ENCODE measurements at places on chromosomes 2 and 18. TPM values are rescaled to one million over a fixed set of nuclear protein-coding genes. Genes with fewer than 3 reads are reported as not detected.

GRCh38 chr2:178225006-178225805 is 30.9 kb downstream of the OSBPL6 start:
- no peak overlapping the region for H3K27ac ChIP-seq
- H3K4me1 ChIP-seq = no peaks in the 10 kb centered on the region
- H3K36me3 ChIP-seq = no peaks in the 10 kb centered on the region
- no peak overlapping the region for H3K4me3 ChIP-seq
- H3K27me3 ChIP-seq = no peaks in the 10 kb centered on the region

- no peak overlapping the region for H3K4me3 ChIP-seq
- H3K27me3 ChIP-seq = no peaks in the 10 kb centered on the region
- H3K4me1 ChIP-seq = no peaks in the 10 kb centered on the region
- no peaks in the 10 kb centered on the region for H3K36me3 ChIP-seq
- H3K27ac ChIP-seq = no peak overlapping the region
Measured at GRCh38 chr2:196935432-196935831, 8.9 kb upstream of the PGAP1 start.

- H3K27ac ChIP-seq = no peak overlapping the region
- H3K27me3 ChIP-seq = no peaks in the 10 kb centered on the region
- no peaks in the 10 kb centered on the region for H3K4me1 ChIP-seq
- DNase-seq = no peak
- H3K4me3 ChIP-seq = no peak overlapping the region
- H3K36me3 ChIP-seq = no peaks in the 10 kb centered on the region
Measured at GRCh38 chr18:59011289-59011688, 128.4 kb upstream of the SEC11C start.

DNA sequence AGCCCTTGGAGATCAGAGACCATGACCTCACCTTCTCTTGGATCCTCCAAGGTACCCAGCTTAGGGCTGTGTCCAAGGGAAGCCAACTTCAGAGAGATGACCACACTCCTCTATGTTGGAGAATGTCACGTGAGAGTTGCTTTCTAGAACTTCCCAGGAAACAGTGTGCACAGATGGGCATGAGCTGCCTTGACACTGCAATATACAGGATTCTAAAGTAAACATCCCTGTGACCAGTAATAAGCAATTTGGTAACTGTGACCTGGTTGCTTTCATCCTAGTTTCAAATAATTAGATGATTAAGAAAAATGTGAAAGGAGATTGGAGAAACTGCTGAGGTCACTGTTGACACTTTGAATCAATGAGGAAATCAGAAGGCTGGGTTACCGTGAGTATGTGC is 181.1 kb upstream of the EPAS1 start:
- no peaks in the 10 kb centered on the region for H3K4me1 ChIP-seq
- DNase-seq = no peak
- no peak overlapping the region for H3K4me3 ChIP-seq
- H3K27me3 ChIP-seq = no peaks in the 10 kb centered on the region

DNA sequence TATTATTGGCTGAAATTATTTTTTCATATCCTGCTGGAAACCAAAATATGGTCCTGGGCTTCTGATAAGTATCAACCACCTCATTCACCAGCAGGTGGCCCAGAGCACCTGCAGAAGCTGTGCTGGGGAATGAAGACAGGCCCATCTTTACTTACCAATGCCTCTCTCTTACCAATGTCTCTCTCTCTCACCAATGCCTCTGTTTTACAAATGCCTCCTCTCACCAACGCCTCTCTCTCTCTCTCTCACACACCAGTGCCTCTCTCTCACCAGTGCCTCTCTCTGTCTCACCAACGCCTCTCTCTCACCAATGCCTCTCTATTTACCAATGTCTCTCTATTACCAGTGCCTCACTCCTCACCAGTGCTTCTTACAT is 2.3 kb upstream of the MAL start:
- H3K27ac ChIP-seq = no peak overlapping the region
- no peaks in the 10 kb centered on the region for H3K36me3 ChIP-seq
- DNase-seq = no peak
- H3K4me3 ChIP-seq = no peak overlapping the region

DNA sequence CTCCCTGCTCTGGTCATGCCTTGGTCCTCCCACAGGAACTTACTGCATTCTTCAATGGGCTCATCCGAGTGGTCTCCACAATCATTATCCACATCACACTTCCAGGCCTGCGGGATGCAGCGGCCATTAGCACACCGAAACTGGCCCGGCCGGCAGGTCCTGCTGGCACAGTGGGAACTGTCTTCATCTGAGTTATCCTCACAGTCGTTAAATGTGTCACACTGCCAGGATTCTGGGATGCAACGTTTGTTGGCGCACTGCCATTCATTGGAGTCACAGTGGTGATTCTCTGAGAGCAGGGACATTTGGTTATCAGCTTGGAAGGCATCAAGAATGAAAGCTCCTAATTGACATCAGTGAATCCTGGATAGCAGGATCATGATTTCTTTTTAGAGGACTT is 104.5 kb downstream of the DHRS9 start:
- peaks cover 11% of the 10 kb centered on the region for H3K36me3 ChIP-seq
- no peak overlapping the region for H3K27ac ChIP-seq
- no peak for DNase-seq
- H3K4me1 ChIP-seq = no peaks in the 10 kb centered on the region

DNA sequence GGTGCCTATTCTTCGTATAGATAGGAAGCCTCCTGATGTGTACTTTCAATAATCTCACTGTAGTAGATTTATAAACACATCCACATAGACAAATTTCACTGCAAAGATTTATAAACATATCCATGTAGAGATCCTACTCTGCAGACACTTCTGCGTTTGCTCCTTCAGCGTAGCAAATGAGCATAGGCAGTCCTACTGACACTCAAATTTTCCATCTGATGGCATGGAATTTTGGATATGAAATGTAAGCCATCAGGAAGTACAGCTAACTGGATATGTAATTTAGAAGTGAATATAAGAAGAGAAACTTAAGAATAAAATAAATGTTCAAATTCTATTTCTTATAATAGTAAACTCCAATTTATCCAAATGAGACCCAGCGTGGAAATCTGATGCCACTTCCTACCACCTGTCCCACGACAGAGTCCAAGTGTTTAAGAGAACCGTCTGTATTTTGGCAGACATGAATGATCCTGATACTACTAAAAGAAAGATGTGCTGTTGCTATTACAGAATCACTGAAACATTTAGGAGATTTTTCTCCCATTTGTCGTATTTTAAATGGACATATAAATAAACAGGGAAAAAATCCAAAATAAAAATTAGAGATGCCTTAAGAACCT is 86.0 kb downstream of the DTNA start:
- H3K4me1 ChIP-seq = no peaks in the 10 kb centered on the region
- no peak overlapping the region for H3K4me3 ChIP-seq
- no peaks in the 10 kb centered on the region for H3K36me3 ChIP-seq
- no peaks in the 10 kb centered on the region for H3K27me3 ChIP-seq

- peak overlapping the region; percentile 84 for H3K4me3 ChIP-seq
- peaks cover 6% of the 10 kb centered on the region for H3K36me3 ChIP-seq
- H3K27me3 ChIP-seq = no peaks in the 10 kb centered on the region
- H3K4me1 ChIP-seq = peaks cover 27% of the 10 kb centered on the region
- no peak for DNase-seq
Measured at GRCh38 chr2:199955007-199955338, 318 bp downstream of the TYW5 start.

DNA sequence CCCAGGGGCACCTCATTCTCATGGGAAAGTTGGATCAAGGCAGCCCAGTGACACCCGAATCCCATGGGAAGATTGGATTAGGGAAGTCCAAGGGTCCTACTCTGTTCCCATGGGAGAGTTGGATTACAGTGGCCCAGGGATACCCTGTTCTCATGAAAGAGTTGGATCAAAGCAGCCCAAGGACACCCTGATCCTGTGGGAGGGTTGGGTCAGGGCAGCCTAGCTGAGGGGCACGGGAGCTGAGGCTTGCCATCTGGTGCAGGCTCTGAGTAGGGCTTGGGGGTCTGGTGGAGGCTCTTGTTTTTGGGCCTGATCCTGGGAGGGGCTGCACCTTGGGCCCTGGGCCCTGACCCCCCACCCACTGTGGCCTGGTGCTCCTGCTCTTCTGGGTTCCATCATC is 87.1 kb downstream of the ACKR3 start:
- no peaks in the 10 kb centered on the region for H3K27me3 ChIP-seq
- no peak overlapping the region for H3K4me3 ChIP-seq
- H3K4me1 ChIP-seq = no peaks in the 10 kb centered on the region
- H3K27ac ChIP-seq = no peak overlapping the region
- DNase-seq = no peak

DNA sequence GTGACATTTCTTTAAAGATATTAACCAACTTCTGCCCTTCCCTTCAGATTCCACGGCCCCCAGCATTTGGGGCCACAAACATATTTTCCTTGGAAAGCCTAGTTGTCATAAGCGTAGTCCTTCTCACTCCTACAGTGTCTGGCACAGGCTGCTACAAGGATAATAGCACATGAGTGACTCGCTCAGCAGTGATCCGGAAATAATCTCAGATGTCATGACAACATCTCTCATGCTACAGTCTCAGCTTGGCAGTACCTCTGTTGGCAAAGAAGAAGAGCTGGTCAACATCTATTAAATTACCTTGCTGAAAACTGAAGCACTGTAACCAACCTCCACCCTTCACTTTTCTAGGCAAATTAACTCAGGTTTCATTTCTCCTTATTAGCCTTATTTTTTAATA is 351.7 kb downstream of the RAD51AP2 start:
- DNase-seq = no peak
- no peaks in the 10 kb centered on the region for H3K27me3 ChIP-seq
- H3K36me3 ChIP-seq = no peaks in the 10 kb centered on the region
- no peak overlapping the region for H3K27ac ChIP-seq
- no peak overlapping the region for H3K4me3 ChIP-seq
- no peaks in the 10 kb centered on the region for H3K4me1 ChIP-seq

GRCh38 chr2:176769021-176769420 is 443.6 kb upstream of the HNRNPA3 start:
- H3K4me1 ChIP-seq = no peaks in the 10 kb centered on the region
- no peak overlapping the region for H3K4me3 ChIP-seq
- H3K36me3 ChIP-seq = no peaks in the 10 kb centered on the region

DNA sequence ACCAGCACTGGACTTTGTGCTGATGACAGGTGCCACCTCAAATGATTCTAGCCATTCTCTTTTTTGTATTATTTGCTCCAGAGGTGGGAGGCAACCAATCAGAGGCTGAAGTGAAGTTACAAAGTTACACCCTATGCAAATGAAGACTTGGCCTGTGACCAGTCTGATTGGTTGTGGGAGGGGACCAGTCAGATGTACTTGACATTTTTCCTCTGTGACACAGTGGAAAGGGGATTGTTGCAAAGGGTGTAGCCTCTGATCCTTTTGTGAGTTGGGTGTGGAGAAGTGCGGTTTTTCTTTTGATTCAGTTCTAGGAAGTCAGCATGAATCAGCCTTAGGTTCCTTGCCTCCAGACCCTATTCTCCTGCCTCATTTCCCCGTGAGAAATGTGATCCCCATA is 244.0 kb downstream of the ARL6IP6 start:
- H3K27ac ChIP-seq = no peak overlapping the region
- H3K4me1 ChIP-seq = no peaks in the 10 kb centered on the region
- H3K4me3 ChIP-seq = no peak overlapping the region
- no peak for DNase-seq

- DNase-seq = no peak
- H3K4me3 ChIP-seq = no peak overlapping the region
- H3K36me3 ChIP-seq = peaks cover 6% of the 10 kb centered on the region
- H3K27ac ChIP-seq = no peak overlapping the region
Measured at GRCh38 chr2:3405307-3405706, 25.8 kb downstream of the TRAPPC12 start.

DNA sequence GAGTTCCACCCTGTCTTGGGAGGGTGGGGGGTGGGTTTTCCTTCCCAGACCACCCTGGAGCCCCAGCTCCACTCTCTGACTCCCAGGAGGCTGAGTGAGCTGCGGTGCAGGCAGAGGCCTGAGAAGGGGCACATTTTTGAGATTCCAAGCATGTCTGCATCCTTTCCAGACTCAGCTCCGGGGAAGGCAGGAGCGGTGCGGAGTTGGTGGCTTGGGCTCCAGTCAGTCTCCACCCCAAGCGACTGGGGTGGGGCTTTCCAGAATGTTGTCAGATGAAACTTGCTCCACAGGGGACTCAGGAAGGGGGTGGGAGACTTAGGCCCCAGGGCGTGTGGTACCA is 44.2 kb upstream of the HS6ST1 start:
- H3K27ac ChIP-seq = no peak overlapping the region
- H3K27me3 ChIP-seq = no peaks in the 10 kb centered on the region
- no peaks in the 10 kb centered on the region for H3K4me1 ChIP-seq
- H3K4me3 ChIP-seq = no peak overlapping the region
- H3K36me3 ChIP-seq = no peaks in the 10 kb centered on the region
- DNase-seq = no peak

DNA sequence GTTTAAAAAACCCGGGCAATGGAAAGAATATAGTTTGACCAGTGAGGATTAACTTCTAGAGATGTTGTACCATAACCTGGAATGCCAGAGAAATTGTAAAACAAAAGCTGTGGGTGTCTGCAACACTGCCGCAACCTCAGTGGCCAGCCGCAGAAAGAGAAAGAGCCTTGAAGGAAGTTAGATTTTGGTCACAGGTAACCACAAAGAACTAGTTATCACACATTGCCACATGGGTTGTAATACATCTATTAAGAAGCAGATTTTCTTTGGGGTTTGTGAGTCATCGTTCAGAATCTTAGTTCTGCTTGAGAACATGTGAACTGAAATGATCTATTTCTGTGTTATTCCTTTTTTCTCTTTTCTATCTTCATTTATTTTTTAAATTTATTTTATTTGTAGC is 222.9 kb upstream of the AGAP1 start:
- no peaks in the 10 kb centered on the region for H3K36me3 ChIP-seq
- no peak for DNase-seq
- no peak overlapping the region for H3K27ac ChIP-seq
- no peak overlapping the region for H3K4me3 ChIP-seq

DNA sequence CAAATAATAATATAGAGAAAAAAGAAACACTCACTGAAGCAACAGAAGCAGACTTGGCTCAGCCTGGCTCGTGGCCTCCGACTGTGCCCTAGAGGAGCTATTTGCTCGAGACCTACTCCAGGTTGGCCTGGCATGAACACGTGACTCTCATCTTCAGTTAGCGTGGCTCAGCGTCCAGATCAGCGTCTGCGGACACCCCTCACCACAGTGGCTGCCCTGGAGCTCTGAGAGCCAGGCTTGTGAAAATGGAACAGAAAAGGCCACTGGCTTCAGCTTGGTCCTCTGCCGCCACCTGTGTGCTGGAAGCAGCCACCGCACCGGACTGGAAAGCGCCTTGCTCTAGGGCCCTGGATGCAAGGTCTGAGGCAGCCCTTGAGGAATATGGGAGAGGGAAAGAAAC is 1184.0 kb upstream of the GYPC start:
- no peaks in the 10 kb centered on the region for H3K36me3 ChIP-seq
- no peaks in the 10 kb centered on the region for H3K4me1 ChIP-seq
- H3K27ac ChIP-seq = no peak overlapping the region
- H3K4me3 ChIP-seq = no peak overlapping the region
- H3K27me3 ChIP-seq = no peaks in the 10 kb centered on the region
- DNase-seq = peak; percentile 36

The GNLY gene
- total RNA-seq = 0.75 TPM

The CFC1 gene
- total RNA-seq = not detected

The CABLES1 gene
- 8.9 TPM for total RNA-seq

The EHD3 gene
- 20.2 TPM for total RNA-seq

The RUFY4 gene
- total RNA-seq = 0.08 TPM

The LDLRAD4 gene
- total RNA-seq = 15.6 TPM

The NEU4 gene
- 52.7 TPM for total RNA-seq

The SLC5A6 gene
- total RNA-seq = 100 TPM

The SLC11A1 gene
- total RNA-seq = 23.0 TPM

Data from liver (tissue), 10 donors.